ENCODE measurements at places on chromosomes 5 and 9.

- no peak for DNase-seq
Observed at GRCh38 chr5:176687881-176688280, 40.6 kb downstream of the TSPAN17 start.

DNA sequence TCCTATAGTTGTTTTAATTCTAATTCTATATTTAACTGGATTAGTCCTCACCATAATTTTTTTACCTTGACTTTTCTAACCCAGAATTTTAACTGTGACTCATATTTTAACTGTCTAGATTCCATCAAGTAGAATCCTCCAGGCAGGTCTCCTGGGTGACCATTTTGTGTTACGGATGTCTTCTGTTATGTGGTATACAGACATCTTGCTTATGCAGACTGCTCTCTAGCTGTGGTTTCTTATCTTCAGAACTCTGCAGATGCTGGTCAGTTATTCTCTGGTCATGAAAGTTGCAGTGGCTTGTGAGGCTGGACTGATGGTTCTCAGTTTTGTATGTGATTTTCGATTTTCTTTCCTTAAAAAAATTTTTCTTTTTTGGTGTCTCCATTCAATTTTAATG is 139.4 kb downstream of the ATG10 start:
- DNase-seq = peak; percentile 4

GRCh38 chr9:117303643-117304230 is 111.1 kb downstream of the ASTN2 start:
- no peak for DNase-seq

DNA sequence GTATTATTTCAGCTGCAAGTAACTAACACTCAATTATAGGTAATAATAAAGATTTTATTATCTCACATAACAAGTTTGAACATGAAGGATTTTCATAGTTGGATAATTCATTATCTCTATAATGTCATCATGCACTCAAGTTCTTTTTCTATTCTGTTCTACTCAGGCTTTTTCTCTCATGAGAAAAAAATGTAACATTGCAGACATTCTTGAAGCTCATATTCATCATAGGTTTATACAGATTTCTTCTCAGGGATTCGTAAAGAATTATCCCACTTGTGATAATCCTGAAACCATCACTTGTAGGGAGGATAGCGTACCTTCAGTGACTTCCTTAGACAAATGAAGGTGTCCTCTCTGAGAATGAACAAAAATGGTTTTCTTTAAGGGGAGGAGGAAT is 150.3 kb downstream of the XRCC4 start:
- peak; percentile 2 for DNase-seq

DNA sequence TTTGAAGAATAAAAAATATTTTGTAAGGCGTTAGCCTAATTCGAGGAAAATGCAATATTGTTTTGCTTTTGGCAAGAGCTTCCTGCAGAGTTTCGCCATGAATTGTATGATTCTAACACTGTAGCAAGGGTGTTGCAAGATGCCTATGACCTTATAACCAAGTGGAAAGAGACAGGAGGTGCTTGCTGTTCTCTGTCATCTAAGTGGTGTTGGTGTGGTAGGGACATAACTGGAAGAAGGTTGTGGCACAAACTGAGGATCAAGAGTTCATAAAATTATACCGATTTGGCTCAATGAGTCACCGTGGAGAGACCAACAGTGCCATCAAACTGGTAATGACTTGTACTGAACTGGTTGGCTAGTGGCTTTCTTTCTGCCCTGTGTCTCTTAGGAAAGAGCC is 6.3 kb downstream of the STC2 start:
- peak; percentile 63 for DNase-seq

- peak; percentile 57 for DNase-seq
Observed at GRCh38 chr5:57650360-57651069, 167.9 kb upstream of the ACTBL2 start.

DNA sequence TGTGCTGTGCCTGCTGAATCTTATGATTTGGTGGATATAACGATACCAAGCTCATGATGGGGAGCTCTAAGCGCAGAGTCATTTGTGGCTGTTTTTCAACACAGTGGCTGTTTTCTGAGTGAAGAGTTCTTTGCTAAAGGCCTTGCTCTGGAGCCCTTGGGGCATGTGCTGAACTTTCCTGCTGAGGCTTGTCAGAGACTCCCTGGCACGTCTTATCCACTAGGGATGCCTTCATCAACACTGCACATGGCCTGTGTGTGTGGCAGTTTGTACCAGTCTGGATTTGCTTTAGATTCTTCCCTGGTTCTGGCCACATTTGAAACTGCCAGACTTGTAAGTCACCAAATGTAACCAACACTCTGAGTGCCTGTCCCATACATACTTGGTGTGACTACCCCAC is 188.2 kb downstream of the DMRT2 start:
- no peak for DNase-seq

GRCh38 chr9:124330011-124330697 is 72.4 kb downstream of the NEK6 start:
- DNase-seq = no peak

GRCh38 chr5:75023368-75024159 is 28.8 kb downstream of the GCNT4 start:
- DNase-seq = no peak

- peak; percentile 69 for DNase-seq
Observed at GRCh38 chr5:92518318-92518904, 1062.6 kb downstream of the NR2F1-AS1 start.

- no peak for DNase-seq
Observed at GRCh38 chr5:154097031-154097430, 58.3 kb downstream of the MFAP3 start.

DNA sequence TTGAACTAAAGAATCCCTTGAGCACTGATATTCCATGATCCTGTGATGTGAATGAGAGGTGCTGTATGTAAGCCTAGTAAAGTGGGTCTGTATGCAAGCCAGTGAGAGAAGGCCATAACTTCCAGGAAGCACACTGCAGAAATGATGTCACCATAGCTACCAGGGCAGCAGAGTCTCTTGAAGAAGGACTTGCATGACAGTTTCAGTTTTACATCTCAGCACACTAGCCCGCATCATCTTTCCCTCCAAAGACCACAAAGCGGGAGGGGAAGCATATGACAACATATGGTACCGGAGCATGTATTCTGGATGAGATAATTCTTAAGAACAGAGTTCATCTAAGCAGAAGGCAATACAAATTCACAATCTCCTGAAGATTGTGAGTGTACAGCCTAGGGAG is 37.6 kb upstream of the MAST4 start:
- DNase-seq = no peak

- DNase-seq = no peak
Observed at GRCh38 chr5:36334315-36334714, 32.6 kb upstream of the RANBP3L start.

DNA sequence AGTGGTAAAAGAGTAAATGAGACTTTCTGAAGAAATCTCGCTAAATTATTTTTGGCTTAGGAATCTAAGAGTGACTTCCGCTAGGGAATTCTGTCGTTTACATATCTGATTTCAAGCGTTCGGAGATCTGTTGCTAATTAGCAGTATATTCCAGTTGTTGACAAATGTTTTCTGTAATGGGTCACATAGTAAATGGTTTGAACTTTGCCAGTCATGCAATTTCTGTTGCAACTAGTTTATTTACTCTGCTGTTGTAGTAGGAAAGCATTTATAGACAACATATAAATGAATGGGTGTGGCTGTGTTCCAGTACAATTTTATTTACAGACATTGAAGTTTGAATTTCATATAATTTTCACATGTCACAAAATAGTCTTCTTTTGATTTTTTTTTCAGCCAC is 57.4 kb upstream of the JAK2 start:
- no peak for DNase-seq

DNA sequence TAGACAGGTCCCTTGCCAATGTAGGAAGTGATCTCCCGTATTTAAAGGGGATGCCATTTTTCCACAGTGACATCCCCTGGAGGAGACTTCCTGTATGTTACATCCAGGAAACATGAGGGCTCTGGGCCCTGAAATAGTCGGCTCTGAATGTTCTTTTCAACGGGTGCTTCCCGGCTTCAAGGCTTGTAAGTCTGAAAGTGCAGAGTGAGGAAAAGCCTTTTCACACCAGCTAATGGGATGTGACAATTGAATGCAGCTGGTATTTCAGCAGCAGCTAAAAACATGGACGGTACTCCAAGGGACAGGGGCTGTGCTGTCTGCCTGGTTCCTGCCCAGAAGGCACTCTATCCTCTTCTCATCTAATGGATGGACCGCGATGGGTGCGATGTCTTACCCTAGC is 1.4 kb downstream of the IL9 start:
- no peak for DNase-seq

- DNase-seq = no peak
Observed at GRCh38 chr5:20497356-20497755, 509.4 kb upstream of the CDH18 start.

DNA sequence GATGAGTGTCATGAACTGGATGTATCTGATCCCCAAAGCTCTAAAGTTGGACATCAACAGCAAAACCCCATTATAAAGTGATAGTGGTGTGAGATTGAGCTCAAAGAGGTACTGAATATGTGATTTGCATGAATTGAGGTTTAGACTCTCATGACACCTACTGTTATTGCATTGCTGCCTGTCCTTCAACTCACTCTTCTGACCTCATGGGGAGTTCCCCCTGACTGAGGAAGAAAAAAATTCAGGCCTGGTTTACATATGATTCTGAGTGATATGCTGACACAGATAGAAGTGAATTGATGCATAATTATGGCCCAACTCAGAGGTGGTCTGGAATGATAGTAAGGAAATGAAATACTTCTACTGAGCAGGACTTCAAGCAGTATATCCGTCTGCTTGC is 76.2 kb upstream of the CHD1 start:
- no peak for DNase-seq

GRCh38 chr5:2505217-2505616 is 246.3 kb downstream of the IRX2 start:
- no peak for DNase-seq

DNA sequence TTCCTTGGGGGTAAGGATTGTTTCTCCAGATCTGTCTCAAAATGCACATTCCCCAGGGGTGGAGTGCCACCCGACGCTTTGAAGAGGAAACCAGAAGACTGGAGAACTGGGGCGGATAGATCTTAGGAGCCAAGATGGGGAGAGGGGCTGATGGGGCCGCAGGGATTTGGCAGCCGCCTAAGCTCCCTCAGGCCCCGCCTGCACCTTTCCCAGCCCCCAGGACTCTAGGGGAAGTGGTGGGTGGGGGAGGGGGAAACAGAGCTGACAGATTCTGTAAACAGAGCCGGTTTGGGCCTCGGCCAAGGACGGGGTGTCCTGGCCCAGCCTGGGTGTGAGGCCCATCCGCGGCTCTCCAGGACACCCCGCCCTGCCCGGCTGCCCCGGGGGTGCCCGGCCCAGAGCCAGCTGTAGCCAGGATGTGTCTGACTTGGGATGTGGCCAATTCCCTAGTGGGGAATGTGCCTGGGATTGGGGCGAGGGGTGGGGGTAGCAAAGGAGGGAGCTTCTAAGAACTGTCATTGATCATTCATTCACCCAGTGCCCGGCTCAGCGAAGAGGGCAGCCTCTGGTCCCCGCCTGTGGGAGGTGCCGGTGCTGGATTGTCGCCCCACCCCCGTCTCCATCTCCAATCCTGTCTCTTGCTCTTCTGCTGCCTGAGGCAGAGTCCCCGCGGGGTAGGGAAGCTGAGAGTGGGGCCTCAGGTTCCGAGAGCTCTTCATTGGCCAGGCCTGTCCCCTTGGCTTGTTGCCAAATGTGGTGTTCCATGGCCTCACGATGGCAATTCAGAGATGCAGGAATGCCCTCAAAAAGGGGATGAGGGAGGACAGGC is 54.8 kb upstream of the CDKN2AIPNL start:
- peak; percentile 63 for DNase-seq

DNA sequence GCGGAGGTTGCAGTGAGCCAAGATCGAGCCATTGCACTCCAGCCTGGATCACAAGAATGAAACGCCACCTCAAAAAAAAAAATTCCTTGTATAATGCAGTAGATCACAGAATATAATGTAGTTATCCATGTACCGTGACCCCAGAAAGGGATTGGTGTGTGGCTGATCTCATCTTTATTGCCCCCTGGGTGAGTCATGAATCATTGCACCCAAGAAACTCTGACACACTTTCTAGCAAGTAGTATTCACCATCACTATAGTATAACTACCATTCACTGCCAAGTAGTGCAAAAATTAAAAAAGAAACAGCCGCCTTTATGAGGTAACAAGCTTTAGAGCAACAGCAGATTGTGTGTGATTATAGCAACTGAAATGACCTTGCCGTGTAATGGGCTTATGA is 23.7 kb upstream of the ANKH start:
- DNase-seq = no peak

DNA sequence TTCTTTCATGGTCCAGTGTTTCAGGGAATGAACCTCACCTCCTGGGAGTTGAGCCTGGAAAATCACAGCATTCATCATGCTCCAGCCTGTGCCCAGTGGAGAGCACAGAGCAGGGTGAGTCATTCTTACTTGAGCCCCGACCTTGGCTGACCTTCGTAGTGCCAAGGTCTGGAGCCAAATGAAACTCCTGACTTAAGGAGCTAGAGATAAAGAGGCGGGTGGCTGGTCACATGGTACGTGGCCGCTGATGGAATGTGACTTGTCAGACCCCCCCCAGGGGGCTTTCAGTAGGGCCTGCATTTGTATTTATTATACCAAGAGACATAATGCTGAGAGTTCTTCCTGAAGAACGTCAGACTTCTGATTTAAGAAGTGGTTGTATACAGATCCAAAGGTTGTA is 15.0 kb upstream of the PIP5K1B start:
- peak; percentile 52 for DNase-seq

DNA sequence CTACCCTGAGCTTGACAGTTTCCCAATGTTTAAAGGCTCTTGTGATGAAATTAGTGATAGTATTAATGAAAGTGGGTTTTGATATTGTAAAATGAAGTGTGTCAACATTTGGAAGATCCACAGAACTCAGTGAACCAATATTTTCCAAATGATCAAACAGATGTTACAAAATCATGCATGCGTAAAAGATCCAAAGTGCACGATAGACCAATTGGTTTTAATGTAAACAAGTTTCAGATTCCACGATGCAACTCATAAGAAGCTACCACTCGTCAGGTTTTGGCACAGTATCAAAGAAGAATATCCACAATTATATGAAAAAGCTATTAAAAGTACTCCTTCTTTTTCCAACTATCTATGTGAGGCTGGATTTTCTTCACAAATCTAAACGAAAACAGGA is 82.3 kb downstream of the SLC38A9 start:
- DNase-seq = no peak

- no peak for DNase-seq
Observed at GRCh38 chr9:71752928-71753327, 15.4 kb downstream of the CEMIP2 start.

DNA sequence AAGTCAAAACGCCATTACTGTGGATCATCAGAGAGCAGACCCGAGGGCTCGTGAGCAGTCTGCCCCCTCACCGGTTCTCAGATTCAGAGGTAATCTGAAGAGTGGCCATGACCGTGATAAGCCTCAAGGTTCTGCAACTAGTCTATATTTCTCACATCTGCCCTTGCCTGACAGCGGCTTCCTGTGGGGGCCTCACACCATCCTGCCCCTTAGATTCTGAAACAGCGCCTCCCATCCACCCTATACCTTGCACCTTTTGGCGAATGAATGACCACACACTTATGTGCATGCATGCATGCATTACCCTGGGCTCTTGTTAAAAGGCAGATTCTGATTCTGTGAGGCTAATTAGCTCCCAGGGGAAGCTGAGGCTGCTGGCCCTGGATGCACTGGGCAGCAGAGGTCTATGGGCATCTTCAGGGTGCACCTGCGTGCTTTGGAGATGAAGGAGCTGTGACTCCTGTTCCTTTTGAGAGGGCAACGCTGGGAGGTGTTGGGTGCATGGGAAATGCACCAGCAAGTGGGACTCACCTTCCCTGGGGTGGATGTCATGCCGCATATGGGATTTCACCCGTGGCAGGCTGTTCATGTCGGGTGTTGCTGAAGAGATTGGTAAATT is 7.8 kb upstream of the GADD45G start:
- no peak for DNase-seq
